Astrocyte of the cerebellum (primary cell): ENCODE measurements at places on chromosomes 5 and 9.

- no peak for DNase-seq
Observed at GRCh38 chr9:128222880-128223670, 19.9 kb downstream of the DNM1 start.

DNA sequence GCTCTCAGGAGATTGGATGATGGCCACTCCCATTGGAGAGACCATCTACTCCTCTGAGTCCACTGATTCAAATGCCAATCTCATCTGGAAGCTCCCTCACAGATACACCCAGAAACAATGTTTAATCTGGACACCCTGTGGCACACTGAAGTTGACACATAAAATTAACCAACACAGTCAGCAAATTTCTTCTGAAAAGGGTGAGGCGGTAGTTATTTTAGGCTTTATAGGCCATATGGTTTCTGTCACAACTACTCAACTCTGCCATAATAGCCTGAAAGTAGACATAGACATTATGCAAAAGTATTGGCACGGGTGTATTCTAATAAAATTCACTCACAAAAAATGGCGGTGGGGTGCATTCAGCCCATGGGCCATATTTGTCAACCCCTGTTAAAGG is 244.5 kb upstream of the VLDLR start:
- no peak for DNase-seq

- DNase-seq = no peak
Observed at GRCh38 chr5:123598028-123598689, 86.2 kb downstream of the CSNK1G3 start.

DNA sequence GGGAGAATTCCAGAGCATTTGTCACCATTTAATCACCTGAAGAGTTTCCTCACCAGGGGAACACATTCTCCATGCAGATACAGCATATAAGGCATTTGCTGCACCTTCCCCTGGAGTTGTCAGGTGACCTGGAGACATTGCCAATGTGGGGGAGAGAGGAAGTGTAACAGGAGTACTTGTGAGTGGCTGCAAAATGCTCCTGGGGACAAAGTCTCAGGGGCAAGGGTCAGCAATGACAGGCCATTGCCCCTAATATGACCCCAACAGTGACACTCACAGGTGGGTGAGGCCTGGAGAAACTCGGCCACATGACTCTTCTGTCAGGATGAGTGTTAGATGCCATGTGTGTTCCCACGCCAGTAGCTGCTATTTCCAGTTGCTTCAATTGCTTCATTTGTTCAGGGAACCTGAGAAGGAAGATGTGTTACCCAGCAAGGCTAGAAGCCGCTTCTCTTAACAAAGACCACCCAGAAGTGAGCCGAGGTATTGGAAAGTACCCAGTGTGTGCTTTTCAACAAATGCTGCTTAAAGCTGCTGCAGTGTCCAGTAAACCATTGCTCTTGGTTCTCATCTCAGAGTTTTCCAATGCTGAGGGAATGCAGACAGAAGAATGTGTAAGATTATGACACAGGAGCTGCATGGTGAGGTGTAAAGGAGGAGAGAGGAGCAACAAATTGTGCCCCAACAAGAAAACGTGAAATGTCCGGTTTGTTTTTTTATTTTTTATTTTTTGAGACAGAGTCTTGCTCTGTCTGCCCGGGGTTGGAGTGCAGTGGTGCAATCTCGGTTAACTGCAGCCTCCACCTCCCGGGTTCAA is 128.2 kb upstream of the SLC44A1 start:
- no peak for DNase-seq

DNA sequence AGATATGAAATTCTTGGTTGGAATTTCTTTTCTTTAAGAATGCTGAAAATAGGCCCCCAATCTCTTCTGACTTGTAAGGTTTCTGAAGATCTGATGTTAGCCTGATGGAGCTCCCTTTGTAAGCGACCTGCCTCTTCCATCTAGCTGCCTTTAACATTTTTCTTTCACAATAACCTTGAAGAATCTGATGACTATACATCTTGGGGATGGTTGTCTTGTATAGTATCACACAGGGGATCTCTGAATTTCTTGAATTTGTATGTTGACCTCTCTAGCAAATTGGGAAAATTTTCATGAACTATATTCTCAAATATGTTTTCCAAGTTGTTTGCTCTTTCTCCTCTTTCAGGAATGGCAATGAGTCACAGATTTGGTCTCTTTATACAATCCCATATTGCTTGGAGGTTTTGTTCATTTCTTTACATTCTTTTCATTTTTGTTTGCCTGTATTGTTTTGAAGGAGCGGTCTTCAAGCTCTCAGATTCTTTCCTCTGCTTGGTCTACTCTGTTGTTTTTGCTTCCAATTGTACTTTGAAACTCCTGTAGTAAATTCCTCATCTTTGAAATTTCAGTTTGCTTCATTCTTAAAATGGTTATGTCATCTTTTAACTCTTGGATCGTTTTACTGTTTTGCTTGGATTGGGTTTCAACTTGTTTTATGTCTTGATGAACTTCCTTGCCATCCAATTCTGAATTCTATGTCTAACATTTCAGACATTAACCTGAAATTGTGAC is 245.2 kb upstream of the TARS1 start:
- DNase-seq = peak; percentile 44

DNA sequence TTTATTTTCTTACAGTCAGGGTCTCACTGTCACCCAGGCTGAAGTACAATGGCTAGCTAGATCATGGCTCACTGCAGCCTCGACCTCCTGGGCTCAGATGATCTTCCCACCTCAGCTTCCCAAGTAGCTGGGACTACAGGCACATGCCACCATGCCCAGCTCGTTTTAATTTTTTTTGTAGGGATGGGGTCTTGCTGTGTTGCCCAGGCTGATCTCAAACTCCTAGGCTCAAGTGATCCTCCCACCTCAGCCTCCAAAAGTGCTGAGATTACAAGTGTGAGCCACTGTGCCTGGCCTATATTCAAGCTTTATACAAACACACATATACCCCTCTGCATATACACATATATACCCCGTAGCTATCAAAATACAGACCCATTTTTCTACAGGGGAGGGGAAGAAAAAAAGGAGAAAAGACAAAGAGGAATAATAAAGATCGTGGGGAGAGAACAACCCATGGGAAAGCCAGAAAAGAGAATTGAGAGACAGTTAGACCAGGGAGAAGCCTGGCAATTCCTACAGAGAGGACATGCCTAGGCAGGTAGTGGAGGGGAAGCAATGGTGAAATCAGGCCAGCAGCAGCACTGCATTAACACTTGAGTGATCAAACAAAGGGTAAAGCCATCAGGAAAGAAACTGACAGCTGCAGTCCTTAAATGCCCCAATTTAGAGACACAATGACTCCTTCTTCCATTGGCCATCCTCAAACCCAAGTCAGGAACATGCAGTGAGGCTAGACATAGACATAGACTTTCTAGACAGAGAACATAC is 102.7 kb downstream of the EFNA5 start:
- no peak for DNase-seq

DNA sequence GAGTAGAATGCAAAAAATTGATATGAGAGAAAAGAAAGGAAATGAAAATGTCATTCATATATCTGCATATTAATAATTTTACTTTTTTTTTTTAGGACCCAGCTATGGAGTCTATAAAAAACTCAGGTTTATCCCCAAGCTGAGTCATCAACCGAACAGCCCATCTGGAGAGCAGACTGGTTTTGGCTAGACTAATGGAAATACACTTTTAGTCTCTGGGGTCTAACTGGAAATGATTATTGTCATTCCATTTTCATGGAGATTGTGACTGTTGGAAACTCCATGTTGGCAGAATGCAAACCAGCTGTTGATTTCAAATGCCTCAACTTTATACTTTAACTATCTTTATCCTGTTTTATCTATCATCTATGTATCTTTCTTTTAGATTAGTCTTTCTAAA is 28.7 kb downstream of the ANXA1 start:
- DNase-seq = peak; percentile 40

DNA sequence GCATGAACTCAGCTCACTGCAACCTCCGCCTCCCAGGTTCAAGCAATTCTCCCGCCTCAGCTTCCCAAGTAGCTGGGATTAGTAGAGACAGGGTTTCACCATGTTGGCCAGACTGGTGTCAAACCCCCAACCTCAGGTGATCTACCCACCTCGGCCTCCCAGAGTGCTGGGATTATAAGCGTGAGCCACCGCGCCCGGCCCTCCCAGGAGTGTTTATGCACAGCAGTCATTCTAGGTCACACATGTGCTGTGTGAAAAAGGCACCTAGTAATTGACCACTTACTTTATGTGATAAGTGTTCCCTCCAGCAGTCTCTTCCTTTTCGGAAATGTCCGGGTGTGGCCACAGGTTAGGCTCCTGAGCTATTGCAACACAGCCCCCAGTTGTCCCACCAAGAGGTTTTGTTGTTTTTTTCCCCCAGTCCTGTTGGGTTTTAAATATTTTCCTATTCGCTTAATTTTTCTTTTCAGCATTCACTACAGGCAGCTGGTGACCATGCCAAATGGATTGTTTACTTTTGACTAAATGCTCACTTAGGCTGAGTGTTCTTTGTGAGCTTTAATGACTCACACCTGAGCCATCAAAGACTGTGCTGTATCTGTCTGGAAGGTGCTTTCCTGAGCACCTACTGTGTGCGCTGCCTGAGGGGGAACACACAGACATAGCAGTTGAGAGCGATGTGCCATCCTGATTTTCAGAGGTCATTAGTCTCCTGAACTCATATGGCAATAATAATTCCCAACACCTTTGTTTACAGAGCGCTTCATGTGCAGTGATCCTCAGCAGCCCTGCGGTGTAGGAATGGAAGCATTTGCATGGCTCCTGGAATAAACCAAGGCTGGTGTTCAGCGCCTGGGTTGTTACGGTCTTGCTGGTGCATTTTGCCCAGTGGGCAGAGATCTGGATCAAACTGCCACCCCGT is 94.3 kb downstream of the MVB12B start:
- DNase-seq = peak; percentile 79

- DNase-seq = no peak
Observed at GRCh38 chr5:158436271-158437065, 577.5 kb upstream of the CLINT1 start.

- no peak for DNase-seq
Observed at GRCh38 chr9:36855448-36856315, 178.4 kb downstream of the PAX5 start.

DNA sequence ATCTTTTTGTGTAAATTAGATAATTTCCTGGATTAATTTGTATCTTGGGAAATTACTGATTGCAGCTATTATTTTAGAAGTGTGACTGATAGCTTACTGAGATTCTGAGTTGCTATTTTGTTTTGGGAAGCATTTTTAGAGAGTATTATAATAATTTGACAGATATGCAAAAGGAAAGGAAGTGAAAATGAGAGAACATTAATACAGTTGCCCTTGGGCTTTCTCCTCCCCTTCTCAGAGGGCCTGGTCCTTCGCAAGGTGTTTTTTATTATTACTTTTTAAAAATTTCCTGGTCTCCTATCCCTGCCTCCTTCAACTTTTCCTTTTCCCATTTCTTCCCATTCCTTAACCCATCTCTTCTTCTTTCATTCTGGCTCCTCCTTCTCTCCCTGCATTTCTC is 32.6 kb downstream of the UBAP1 start:
- DNase-seq = no peak

DNA sequence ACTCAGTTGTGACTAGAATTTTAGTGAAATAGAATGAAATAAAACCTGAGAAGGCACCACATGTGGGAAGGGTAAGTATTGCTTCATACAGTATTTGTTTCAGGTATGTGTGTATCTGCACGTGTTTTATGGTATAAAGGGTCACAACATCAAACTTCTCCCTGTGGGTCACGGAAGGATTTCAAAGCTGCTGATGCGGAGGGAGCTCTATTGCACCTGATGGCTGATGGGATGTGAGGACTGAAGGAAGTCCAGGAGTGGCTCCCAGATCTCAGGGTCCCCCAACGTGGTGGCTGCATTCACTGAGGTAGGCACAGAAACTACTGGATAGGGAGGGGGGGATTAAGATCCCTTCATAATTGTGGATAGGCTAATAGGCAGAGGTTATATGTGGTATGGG is 159.7 kb downstream of the PJA2 start:
- DNase-seq = no peak

DNA sequence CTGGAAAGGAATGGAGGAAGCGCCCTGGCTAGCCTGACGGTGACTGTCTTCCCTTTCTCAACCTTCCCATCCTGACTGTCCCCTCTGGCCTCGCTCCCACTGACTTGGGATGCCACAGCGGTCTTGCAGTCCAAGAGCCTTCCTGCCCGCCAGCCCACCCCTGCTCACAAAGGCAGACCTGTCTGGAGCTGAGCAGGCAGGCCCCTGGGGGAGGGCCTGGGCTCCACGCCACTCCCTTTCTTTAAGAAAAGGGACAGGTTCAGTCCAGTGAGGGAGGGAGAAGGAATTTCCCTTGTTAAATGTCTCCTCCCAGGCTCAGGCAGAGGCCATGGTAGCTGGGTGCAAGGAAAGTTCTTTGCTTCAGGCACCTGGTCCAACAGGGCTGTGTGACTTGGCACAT is 18.1 kb downstream of the FGF1 start:
- no peak for DNase-seq

DNA sequence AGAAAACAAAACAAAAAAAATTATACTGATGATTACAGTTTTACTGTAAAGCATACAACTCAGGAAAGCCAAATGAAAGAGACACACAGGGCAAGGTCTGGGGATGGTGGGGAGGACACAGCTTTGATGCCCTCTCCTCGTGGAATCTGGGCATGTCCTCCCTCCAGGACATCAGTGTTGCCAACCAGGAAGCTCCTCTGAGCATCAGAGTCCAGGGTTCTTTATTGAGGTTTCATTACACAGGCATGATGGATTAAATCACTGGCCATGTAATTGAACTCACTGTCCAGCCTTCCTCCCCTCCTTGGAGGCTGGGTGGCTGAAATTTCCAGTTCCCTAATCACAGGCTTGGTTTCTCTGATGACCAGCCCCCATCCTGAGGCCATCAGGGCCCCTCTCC is 89.6 kb upstream of the MIER3 start:
- DNase-seq = no peak

DNA sequence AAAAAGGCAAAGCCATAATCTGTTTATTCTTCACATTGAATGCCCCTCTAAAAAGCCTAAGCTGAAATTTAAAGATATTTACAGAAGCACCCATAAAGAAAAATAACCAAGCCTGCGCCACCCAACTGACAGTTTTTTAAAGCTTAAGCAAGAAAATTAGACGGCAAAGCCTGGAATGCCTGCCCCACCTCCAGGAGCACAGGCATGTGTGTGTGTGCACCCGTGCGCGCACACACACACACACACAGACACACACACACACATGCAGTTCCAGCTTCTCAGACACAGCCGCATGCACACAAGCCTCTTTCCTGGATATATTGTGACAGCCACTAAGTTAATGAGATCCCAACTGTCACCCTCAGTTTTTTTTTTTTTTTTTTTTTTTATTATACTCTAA is 88.2 kb downstream of the FRMD3 start:
- no peak for DNase-seq
